Fibroblast of lung (primary cell): ENCODE measurements at places on chromosomes 2 and 18.
A peak's percentile ranks its signal among the peaks of the same experiment; 100 is the strongest.

DNA sequence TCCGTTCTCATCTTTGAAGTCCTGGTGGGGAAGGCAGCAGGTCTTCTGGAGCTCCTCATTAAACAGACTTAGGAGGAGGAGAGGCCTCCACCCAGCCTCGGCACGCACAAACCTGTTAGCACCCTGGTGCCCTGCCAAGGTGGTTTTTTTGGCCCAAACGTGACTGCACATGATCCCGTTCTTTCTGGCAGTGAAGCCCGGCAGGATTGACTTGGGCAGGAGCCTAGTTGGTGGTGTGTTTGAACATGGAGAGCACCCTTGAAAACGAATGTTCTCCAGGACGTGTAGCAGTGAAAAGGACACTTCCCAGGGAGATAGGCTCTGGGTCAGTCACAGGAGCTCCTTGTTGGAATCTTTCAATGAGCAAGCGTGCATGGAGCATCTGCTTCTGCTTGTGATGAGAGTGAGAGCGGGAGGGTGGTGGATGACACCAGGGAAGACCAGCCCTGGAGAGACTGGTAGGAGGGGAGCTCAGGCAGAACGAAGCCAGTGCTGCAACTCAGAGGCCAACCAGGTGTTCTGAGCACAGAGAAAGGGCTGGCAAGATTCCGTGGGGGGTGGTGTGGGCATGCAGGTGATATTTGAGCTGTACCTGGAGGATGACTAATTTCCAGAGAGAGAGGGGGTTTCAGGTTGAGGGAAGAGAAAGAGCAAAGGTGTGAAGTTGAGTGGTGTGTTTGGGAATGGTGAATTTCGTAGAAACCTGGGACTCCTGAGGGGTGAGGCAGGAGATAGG lies 73.8 kb downstream of the TANC1 start:
- DNase-seq: no peak

- DNase-seq: no peak
Observed at GRCh38 chr2:65130664-65131175, 814 bp upstream of the RAB1A start.

DNA sequence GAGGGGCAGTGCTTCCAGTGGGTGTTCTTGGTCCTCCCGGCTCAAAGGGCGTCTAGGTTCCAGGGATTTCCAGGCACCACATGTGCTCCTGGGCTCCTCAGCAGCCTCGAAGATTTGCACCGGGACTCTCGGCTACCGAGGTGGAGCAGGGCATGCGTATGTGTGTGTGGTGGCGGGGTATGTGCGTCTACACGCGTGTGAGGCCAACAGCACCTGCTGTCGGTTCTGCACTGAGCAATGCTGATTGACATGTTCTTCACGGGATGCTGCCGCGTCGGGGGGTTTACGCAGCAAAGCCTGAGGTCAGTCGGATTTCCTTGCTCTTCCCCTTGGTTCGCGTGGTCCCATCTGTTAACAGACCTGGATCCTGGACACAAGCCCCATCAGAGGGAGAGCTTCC lies 119.8 kb downstream of the NDUFA10 start:
- no peak for DNase-seq

DNA sequence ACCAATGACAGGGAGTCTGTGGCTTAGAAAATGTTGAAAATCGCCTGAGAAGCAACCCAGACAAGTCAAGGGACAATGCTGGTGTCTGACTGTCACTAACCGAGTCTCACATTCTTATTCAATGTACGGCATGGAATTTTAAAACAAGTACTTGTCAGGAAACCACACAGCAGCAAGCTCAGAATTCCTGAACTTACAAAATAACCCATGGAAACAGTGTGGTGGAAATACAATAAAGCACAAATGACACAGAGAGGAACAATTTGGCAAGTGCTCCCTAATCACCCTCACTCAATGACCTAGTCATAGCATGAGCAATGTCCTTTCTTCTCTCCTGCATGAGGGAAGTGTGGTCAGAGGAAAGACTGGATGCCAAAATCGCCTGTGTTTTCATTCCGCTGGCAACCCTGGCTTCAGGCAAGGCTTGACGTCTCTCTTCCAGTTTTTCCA lies 154.0 kb downstream of the SATB2 start:
- DNase-seq: peak; percentile 85

- peak; percentile 65 for DNase-seq
Observed at GRCh38 chr18:35641916-35642315, 60.4 kb downstream of the GALNT1 start.

GRCh38 chr2:203498161-203498560 lies 36.9 kb downstream of the RAPH1 start:
- DNase-seq: peak; percentile 86

GRCh38 chr2:147860009-147860408 lies 15.2 kb downstream of the ACVR2A start:
- DNase-seq: no peak

DNA sequence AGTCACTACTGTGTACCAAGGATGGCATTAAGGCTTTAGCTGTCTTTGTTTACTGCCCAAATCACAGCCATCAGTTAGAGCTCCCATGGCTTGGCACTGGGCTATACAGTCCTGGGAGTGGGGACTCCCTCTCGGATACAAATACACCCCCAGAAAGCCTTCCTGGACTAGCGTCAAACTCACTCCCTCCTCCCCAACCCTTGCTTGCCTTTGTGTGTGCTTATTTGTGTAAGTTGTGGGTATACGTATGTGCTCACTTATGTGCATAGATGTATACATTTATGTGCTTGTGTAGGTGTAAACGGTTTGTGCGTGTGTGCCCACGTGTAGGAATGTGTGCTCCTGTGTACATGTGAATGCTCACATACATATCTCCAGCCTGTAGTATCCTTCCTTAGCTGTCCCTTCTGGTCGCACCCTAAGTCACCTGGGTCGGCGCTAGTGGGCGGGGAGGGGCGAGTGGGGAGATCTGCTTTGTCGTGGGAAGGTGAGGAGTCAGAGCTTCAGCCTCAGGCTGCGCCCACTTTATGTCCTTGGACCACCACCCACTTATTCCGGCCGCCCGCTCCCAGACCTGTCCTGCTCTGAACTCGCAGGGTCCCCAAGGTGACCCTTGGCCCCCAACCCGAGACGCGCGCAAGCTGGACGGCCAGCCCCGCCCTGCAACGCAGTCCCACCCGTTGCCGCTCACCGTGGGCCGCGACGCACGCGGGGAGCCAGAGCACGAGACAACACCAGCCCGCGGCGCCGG lies 461 bp downstream of the PRADC1 start:
- DNase-seq: no peak

DNA sequence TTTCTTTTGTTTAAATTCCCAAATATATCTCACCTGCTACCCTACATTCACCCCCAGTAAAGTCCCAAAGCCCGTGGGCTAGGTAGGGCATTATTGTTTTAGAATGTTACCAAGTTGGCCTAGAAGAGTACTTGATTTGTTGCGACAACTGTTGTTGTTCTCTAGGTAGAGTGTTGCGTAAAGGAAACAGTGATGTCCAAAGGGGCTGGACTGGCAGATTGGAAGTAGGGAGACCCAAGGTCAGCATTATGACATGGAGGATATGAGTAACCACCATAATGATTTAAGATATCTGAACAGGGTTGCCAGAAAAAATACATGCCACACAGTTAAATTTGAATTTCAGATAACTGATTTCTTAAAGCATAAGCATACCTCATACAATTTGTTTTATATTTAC lies 39.2 kb downstream of the SCN1A start:
- peak; percentile 79 for DNase-seq

- DNase-seq: peak; percentile 36
Observed at GRCh38 chr2:41836948-41837347, 210.9 kb upstream of the PKDCC start.
